PC-3 (cell line): ENCODE measurements at places on chromosomes 2 and 18.
A peak's percentile ranks its signal among the peaks of the same experiment; 100 is the strongest.

GRCh38 chr2:239103125-239104098, 255.5 kb downstream of the TWIST2 start:
- peak; percentile 7 for DNase-seq
- H3K36me3 ChIP-seq = no peaks in the 10 kb centered on the region
- H3K27me3 ChIP-seq = no peaks in the 10 kb centered on the region
- no peak overlapping the region for H3K27ac ChIP-seq
- H3K4me1 ChIP-seq = peaks cover 6% of the 10 kb centered on the region

DNA sequence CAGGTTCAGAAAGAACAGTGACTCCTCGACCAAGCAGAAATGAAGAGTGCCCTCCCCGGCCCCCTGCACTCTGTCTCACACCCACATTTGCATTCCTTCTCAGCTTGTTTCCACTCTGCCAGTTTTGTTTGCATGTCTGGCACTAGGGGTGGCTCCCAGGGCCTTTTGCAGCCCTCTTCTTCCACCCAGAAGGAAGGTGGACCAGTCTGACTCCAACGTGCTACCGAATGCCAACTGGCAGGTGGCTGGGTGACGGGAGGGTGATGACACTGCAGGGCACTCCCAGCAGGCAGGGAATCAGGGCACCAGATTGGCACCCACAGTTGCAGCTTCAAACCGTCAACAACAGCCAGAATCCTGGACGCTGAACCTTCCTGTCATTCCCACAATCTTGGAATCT, 371.1 kb downstream of the TXNL1 start:
- H3K27me3 ChIP-seq = no peaks in the 10 kb centered on the region
- no peaks in the 10 kb centered on the region for H3K36me3 ChIP-seq
- no peak overlapping the region for H3K27ac ChIP-seq

GRCh38 chr18:623761-624620, 27.2 kb downstream of the CLUL1 start:
- no peaks in the 10 kb centered on the region for H3K4me1 ChIP-seq
- no peak overlapping the region for H3K27ac ChIP-seq
- peaks cover 23% of the 10 kb centered on the region; the same call in 1 of the 2 replicates for H3K27me3 ChIP-seq
- peak; percentile 85 for DNase-seq
- H3K36me3 ChIP-seq = no peaks in the 10 kb centered on the region

- peaks cover 7% of the 10 kb centered on the region; the same call in 1 of the 2 replicates for H3K4me1 ChIP-seq
- H3K4me3 ChIP-seq = no peak overlapping the region
- H3K27ac ChIP-seq = no peak overlapping the region
- no peaks in the 10 kb centered on the region for H3K27me3 ChIP-seq
- H3K36me3 ChIP-seq = no peaks in the 10 kb centered on the region
Measured at GRCh38 chr2:239024226-239024625, 176.3 kb downstream of the TWIST2 start.

- no peaks in the 10 kb centered on the region for H3K36me3 ChIP-seq
- DNase-seq = no peak
Measured at GRCh38 chr2:197871780-197872456, 67.5 kb downstream of the PLCL1 start.
